ENCODE measurements at places on chromosomes 11 and 22. TPM values are rescaled to one million over a fixed set of nuclear protein-coding genes. Genes with fewer than 3 reads are reported as not detected.

The EFEMP2 gene
- 64.2 TPM for total RNA-seq

The RANGAP1 gene
- total RNA-seq = 38.8 TPM

DNA sequence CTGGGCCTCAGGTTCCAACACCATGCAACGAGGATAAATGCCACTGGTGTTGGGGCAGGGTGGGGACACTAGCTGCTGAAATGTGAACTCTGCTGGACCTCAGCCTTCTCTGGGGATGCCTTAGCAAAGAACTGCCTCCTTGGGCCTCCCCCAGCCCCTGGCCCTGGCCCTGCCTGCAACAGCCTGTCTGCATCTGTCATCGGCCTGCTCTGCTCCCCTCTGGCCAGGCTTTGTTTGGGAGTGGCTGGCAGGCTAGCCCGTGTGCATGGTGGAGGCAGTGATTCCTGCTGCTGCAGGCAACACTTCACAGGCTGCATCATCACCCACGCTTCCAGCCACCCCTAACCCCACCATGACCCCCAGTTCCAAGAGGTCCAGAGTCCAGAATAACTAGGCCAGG is 11.5 kb upstream of the MYOD1 start:
- DNase-seq = no peak

The DDTL gene
- 5.6 TPM for total RNA-seq

The PLAAT3 gene
- 88.2 TPM for total RNA-seq

DNA sequence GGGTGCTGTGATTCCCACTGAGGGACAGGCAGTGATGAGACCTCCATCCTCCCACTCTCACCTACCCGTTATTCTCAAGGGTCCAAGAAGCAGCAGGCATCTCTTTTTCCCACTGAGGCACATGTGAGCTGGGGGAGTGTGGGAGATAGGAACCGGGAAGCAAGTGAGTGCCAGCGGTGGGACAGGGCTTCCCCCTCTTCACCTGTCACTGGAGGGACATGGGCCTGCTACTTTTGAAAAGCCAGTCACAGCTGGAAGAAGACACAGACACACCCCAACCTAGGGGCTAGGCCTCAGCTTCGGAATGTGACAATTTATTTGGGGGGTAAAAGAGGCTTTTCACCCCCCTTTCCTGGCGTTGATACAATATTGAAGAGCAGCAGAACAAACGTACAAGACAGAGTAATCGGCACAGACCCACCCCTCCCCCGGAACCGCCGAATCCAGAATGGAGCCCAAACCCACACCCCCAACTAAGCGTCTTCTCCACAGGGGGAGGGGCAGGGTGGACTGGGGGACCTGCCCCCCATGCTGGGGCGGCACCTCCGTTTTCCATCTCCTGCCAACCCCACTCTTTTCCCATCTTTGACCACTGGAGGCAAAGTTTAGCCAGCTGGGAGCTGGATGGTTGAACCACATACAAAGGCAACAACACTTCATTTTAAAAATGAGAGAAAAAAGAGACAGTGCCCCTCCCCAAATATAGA is 10.7 kb downstream of the CBX6 start:
- no peak for DNase-seq

GRCh38 chr22:47260551-47260950 is 498.1 kb downstream of the TBC1D22A start:
- no peak for DNase-seq

- no peak for DNase-seq
Observed at GRCh38 chr11:133360860-133361688, 171.2 kb downstream of the OPCML start.

DNA sequence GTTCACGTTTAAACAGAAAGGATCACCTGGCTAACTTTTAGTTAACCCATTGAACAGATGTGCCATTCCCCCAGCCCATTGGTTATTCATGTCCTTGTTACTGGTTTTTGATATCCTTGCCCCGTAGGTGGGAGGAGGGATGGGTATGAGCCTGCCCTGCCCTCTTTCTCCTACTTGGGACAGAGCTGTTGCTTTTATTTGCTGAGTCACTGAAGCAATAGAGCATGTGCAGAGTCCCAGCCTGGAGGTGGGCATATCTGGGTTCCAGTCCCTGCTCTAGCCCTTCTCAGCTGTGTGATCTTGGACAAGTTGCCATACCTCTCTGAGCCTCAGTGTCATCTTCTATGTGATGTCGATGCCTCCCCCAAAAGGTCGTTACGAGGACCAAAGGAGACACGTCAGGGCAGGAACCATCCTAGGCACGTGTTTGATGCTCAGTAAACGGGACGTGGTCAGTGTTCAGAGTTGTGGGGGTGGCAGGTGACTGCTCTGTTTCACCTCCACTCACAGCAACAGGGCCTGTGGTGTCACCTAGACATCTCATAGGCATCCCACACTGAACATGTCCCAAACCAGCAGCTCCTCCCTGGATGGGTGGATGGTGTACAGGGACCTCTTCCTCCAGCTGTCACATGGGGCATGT is 61.0 kb downstream of the BMAL1 start:
- DNase-seq = no peak

DNA sequence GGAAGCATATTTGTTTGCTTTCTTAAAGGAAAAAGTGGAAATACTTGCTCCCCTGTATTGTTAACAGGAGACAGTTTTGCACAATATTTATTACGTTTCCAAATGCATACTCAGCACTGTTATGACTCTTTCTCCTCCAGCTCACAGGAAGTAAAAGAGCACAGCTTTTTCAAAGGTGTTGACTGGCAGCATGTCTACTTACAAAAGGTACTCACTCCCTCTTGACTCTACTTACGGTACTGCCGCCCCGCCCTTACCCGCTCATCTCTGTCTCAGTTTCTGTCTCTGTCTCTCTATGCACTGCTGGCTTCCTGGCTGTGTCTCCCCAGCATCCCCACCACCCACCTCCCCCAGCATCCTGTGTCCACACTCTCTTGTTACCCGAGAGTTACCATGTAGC is 32.2 kb upstream of the MYO18B start:
- DNase-seq = no peak

- no peak for DNase-seq
Observed at GRCh38 chr11:27002838-27003237, 8.9 kb downstream of the FIBIN start.

The ABTB2 gene
- total RNA-seq = 22.1 TPM

DNA sequence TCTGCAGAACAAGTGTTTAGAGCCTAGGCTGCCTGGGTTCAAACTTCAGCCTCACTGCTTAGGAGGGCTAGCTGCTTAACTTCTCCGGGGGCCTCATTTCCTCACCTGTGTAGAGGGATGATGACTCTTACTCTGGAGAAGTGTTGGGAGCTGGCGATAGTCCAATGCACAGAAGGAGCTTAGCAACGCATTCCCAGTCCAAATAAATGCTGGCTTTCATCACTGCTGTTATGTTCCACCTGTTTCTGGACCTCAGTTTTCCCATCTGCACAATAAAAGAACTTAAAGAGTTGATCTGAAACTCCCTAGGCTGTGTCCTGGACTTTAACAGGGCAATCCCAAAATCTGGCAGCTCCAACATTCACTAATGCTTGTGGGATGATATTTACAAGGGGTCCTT is 337.8 kb downstream of the MIAT start:
- DNase-seq = no peak

The RRP7A gene
- 35.2 TPM for total RNA-seq

- no peak for DNase-seq
Observed at GRCh38 chr11:44437122-44437521, 127.2 kb upstream of the ALX4 start.

The APOA5 gene
- not detected for total RNA-seq

The PRCP gene
- total RNA-seq = 115 TPM

The SPDYC gene
- total RNA-seq = not detected

DNA sequence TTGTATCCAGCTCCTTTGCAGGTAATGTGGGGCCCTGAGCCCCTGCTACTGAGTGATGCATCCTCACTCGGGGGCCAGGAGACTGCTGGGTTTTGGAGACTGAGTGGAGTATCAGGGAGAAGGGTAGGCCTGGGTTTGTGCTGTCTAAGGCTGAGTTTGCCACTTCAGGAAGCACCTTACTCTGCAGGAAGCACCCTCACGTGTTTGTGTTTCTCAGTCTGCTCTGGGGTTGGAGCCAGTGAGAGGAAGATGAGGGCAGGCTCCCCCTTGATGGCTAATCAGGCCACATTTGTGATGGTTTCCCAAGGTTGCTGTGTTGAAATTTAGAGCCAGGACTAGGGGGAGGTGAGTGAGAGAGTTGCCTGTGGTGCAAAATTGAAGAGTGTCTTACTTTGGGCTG is 13.7 kb upstream of the THY1 start:
- no peak for DNase-seq

GRCh38 chr11:16392616-16393015 is 36.3 kb upstream of the SOX6 start:
- DNase-seq = no peak

DNA sequence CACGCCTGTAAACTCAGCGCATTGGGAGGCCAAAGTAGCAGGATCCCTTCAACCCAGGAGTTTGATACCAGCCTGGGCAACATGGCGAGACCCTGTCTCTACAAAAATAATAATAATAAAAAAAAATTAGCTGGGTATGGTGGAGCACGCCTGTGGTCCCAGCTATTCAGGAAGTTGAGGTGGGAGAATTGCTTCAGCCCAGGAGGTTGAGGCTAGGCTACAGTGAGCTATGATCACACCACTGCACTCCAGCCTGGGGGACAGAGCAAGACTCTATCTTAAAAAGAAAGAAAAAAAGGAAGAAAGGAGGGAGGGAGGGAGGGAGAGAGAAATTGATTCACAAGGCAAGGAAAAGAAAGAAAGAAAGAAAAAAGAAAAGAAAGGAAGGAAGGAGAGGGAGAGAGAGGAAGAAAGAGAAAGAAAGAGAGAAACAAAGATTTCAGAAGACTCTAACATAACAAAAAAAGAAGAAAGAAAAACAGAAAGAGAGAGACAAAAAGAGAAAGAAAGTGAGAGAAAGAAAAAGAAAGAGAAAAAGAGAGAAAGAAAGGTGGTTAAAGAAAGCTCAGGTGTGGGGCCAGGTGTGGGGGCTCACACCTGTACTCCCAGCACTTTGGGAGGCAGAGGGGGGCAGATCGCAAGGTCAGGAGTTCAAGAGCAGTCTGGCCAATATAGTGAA is 37.3 kb upstream of the MYH9 start:
- no peak for DNase-seq

GRCh38 chr11:66126808-66127555 is 56.9 kb downstream of the PACS1 start:
- DNase-seq = peak; percentile 83

The TRIM49 gene
- not detected for total RNA-seq

GRCh38 chr11:36374726-36375125 is 78.6 kb downstream of the PRR5L start:
- no peak for DNase-seq

GRCh38 chr11:69274531-69275016 is 19.4 kb upstream of the MYEOV start:
- peak; percentile 91 for DNase-seq

DNA sequence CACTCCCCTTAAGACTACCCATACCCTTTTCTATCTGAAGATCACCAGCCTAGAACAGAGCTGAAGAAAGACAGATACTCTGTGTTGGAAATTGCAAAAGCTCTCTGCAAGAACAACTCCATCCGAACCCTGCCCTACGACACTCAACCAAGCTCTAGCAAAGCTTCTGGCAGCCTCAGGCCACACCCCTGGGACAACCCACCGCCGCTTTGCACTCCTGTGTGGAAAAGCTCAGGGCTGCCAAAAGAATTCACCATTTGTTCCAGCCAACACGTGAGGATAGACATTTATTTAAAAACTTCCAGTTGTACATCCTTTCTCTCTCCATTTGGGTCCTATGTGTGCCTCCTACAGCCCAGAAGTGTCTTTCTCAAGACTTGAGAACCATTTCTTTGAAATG is 62.4 kb upstream of the CD5 start:
- DNase-seq = no peak

The AGBL2 gene
- 5.6 TPM for total RNA-seq

The OVCH2 gene
- 2.5 TPM for total RNA-seq

DNA sequence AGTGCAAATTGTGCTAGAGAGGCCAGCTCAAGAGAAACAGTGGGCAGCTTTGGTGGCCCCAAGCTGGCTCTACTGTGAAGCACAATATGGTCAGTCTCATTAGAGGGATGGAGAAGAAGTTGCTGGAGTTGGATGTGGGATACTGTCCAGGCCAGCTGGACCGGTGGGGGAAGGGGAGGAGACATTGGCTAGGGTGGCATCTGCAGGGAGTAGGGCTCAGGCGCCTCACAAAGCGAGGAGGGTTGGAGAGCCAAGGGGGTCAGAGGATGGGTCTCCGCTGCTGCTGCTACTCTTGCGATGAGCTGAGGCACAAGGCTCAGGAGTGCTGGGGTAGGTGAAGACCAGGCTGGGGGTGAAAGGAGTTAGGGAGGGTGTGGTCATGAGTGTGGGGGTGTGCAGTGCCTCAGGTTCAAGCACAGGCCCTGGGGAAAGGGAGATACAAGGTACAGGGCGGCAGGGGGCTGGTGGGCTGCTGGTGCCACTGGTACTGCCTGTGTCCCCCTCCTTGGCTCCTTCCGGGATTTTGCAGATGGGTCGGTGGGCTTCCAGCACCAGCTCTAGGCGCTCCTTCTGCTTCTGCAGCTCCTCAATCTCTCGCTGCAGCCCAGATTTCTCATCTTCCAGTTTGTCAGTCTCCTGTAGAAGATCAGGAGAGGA is 2.3 kb downstream of the CCDC85B start:
- DNase-seq = no peak

GRCh38 chr22:37482244-37482643 is 3.9 kb downstream of the MFNG start:
- DNase-seq = no peak

The F2 gene
- total RNA-seq = not detected

DNA sequence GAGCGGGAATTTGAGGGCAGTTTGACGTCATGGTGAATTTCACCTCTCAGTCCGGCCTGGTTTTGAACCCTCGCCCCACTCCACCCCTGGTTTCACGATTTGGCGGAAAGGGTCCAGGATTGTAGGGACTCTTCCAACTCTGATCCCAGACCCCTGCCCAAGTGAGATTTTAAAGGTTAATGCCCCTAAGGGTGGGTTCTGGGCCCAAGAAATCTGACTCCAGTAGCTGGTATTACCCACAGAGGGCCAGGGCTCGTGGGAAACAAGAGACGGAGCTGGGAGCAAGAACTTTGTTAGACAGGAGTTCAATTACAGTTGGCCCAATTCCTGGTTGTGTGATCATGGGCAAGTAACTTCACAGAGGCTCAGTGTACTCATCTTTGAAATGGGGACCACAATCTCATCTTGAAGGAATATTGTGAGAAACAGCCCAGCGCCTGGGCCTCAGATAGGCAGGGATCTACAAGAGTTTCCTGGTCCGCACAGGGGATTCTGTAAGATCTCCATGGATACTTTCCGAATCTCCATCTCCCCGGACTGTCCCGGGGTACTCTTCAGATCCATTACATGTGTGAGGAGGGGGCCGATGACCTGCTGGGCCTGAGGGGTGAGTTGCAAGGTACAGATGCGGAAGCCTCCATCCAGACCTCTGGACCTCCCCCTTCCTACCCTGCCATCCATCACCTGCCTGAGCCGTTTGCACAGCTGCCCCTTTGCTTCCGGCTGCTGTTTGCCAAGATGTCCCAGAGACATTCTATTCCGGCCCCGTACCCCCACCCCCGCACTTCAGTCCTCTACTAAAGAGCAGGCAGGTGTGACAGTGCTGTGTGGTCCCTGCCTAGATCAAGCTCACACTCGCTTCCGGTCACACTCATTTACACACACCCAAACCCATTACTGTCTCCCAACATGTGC is 687 bp upstream of the CALCA start:
- DNase-seq = no peak

GRCh38 chr22:48893288-48894063 is 934.2 kb downstream of the BRD1 start:
- no peak for DNase-seq

The ANKRD49 gene
- total RNA-seq = 17.1 TPM

The ASRGL1 gene
- total RNA-seq = 62.2 TPM

GRCh38 chr11:45142241-45143055 is 4.0 kb upstream of the PRDM11 start:
- DNase-seq = no peak
